LHCN-M2 (cell line): ENCODE measurements at places on chromosomes 5 and 9.

GRCh38 chr9:4984171-4984620 lies 876 bp upstream of the JAK2 start:
- DNase-seq = no peak

DNA sequence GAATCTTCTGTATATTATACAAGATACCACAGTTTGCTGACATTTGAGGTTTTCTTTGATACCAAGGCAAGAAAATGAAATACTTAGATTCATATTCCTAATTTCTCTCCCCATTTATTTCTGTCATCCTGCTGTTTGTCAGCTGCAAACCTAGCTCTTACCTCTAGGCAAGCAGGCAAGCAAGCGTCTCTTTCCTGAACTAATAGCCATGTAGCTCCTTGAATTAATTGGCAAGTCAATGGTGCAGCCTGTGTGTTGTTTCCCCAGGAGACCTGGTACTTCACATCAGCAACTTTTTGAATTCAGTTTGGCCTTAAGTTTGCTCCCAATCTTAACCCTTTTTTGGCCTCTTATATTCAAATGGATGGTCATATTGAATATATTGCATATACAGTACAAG lies 573.6 kb upstream of the ARRDC3 start:
- no peak for DNase-seq

- no peak for DNase-seq
Observed at GRCh38 chr9:126084008-126084407, 242.6 kb upstream of the MVB12B start.

DNA sequence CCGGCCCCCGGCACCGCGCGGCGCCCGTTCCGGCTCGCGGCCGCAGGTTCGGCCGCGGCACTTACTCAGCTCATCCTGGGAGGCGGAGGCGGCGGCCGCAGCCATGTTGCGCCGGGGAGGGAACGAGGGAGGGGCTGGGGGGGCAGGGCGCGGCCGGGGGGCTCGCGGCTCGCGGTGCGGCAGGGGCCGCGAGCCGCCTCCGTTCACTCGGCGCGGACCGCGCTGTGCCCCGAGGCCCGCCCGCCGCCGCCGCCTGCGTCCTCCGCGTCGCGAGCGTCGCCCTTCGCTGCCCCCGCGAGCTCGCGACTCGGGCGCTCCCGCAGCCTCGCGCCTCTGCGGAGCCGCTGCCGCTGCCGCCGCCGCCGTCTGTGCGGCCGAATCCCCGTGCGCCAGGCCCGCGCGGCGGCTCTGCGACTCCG lies 735 bp downstream of the ECPAS start:
- no peak for DNase-seq

DNA sequence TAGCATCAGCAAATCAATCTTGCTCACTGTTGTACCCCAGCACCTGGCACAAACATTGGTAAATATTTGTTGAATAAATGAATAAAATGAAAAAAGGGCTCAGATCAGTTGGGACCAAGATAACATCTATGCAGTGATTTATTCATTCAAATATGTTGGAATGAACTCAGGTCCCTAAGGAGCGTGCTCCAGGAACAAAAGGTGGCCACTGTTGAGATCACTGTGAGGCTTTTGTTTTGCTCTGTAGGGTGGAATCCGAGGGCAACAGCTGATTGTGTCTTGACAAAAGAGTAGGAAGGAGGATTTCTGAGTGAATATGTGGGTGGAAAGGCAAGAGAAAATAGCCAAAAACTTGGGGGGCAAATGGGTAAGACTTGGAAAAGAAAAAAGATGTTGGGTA lies 89.7 kb downstream of the PPP2R2B start:
- DNase-seq = peak; percentile 21

GRCh38 chr9:133406480-133407307 lies 11.1 kb downstream of the REXO4 start:
- DNase-seq = peak; percentile 64

DNA sequence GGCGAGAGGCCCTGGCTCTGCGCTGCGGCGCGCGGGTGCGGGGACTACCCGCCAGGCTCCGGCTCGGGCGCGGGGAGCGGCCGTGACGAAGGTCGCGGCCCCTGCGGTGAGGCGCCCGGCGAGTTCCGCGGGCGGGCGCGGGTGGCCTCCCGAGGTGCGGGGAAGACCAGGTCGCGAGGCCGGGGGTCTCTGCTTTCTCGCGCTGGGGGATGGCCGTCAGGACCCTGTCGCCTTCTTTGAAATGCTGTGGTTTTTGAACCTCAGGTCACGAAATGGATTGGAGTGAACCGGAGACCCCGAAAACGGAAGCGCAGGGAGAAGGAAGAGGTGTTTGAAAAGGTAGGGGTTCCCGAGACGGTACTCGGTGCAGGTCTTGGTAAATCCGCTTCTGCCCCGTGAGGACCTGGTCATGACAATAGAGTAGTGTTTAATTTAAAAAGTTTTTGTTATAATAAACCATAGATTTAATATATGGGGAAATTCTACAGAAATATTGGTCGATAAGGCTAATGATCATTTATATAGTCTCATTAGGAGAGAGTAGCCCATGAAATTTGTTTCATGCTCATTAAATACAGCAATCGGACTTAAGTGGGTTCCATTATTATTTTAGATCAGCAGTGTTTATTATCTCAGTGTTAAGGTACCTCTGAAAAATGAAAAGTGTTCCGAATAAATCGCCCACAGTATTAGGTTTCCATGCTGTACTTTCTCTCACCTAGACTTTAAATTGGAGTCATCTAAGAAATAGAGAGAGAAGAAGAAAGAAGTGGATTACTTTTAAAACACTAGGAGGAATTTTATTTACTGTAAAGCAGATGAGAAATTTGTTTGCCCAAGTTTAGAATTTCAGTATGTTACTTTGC lies 279.0 kb downstream of the AOPEP start:
- DNase-seq = no peak

DNA sequence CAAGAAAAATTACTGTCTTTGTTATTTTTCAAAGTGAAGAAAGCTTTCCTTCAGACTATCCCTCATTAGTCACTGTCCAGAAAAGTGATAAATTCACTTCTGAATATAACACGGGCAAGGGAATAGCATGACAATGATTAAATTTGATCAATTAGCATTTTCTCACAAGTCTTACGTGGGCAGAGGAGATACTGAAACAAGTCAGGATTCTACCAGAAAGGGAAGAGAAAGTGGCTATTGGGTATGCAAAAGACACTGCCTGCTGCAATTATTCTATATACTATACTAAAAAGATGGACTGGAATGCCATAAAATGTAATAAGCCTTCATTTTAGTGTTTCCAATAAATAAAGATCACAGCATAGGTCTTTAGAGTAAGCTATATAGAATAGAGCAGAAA lies 7.4 kb downstream of the COX7C start:
- DNase-seq = no peak

DNA sequence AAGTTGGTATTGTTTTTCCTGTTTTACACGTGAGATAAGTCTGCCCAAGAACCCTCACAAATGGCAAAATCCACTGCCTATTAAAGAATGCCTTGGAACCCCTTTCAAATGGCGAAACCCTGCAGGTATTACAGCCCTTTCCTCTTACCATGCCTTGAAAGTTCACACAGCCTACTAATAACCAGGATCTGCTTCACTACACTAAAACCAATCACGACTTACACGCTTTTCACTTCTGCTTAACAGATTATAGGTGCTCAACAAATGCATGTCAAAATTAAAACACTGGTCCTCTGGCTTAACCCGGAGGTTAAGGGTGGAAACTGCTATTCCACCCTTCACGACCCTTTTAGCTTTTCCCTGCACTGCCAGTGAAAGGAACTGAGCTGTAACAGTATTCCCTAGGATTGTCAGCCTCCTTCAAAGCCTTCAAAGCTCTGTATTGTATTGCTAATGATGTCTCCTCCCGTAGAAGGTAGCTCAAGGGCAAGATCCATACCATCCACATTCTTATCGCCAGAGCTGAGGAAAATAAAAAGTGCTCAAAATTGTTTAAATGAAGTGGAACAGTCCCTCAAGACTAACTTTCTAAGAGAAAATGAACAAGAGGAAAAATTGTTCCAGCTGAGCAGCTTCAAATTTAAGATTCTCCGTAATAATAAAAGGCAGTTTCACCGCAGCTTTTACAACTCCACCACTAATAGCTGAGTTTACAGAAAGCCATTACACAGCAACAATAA lies 997 bp downstream of the AUH start:
- DNase-seq = no peak

DNA sequence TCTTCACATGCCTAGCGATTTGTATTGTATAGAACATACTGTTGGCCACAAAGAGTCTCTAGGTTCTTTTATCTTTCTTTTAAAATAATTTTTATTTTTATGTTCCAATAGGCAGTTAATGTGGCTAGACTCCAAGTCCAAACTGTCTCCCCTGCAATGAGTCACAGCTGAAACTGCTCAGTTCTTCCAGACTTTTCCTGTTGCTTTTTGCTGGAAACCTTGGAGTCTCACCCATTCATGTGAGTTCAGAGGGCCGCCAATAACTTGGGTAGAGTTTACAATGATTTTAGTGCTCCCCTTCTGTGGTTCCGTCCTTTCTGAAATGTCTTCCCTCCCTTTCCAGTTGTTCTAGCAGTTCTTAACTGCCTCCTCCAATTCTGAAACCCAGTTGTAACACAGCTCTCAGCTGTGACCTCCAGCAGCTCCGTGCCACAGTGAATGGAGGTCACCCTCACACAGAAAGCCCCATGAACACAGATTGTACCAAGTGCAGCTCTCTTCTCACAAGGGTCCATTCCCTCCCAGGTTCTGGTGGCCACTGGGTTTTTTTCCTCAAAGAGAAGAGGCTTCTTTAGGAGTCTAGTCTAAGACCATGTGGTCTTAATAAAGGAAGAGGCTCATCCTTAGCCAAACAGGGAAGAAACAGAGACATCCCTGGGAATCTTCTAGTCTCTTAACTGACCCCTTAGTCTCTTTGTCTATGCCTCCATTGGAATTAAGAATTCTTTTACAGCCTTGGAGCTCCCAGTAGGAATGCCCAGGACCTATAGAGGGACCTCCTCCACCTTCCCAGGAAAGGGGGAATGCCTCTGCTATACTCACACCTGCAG lies 198.5 kb downstream of the SPOCK1 start:
- DNase-seq = peak; percentile 74
